ENCODE measurements at places on chromosomes 16 and 17.
A peak's percentile ranks its signal among the peaks of the same experiment; 100 is the strongest.

- DNase-seq: no peak
These were observed 17.4 kb downstream of the IL34 start for GRCh38 chr16:70663524-70664324.

- DNase-seq: peak; percentile 3
These were observed 224.7 kb upstream of the NLRP1 start for GRCh38 chr17:5809056-5809455.

DNA sequence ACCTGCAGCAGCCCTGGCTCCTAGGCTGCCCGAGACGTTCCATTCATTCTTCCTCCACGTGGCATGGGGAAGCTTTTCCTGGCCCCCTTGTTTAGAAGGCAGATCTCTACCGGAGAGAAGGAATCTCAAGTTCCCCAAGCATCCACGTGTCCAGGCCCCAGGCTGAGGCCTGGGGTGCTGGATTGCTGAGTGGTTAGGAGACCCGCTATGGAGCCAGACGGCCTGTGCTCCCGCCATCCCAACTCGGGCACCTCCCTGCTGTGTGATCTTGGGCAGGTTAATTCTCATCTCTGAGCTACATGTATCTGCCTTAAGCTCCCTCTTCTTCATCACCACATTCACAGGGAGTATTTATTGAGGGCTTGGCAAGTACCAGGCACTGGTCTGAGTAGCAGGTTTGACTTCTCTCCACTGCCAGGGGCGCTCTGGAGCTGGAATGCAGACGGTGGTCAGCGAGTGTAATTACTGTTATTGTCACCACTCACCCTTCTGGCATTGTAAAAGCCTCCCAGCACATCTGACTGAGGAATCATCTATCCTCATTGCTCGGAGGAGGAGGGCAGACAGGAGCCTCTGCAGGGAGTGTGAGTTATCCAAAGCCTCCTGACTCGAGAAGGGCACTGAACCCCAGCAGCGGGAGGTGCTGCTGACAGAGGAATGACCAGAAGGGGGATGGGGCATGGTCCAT lies 1.1 kb upstream of the ADGRG1 start:
- peak; percentile 42 for DNase-seq

- DNase-seq: no peak
These were observed 119.1 kb downstream of the CCDC182 start for GRCh38 chr17:57625957-57626356.

DNA sequence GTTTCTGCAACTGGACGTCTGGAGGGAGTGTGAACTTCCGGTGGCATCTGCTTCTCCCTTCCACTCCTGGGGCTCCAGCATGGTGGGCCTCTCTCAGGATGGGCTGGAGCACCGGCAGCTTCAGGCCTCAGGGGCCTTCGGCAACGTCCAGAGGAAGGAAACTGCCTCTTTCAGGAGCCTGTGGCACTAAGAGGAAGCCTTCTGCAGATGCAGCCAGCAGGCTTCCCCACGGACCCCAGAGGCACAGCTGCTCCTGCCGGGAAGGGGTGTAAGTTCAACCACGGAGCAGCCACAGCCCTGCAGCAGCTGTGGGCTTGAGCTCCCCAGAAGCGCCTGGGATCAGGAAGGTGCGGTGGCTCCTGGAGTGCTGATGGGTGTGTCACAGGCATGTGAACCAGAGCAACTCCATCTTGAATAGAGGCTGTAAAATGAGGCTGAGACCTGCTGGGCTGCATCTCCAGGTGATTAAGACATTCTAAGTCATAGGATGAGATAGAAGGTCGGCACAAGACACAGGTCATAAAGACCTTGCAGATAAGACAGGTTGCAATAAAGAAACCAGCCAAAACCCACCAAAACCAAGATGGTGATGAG lies 50.8 kb upstream of the KLHDC4 start:
- peak; percentile 27 for DNase-seq
